ENCODE measurements at places on chromosomes 5 and 9.
A peak's percentile ranks its signal among the peaks of the same experiment; 100 is the strongest.

DNA sequence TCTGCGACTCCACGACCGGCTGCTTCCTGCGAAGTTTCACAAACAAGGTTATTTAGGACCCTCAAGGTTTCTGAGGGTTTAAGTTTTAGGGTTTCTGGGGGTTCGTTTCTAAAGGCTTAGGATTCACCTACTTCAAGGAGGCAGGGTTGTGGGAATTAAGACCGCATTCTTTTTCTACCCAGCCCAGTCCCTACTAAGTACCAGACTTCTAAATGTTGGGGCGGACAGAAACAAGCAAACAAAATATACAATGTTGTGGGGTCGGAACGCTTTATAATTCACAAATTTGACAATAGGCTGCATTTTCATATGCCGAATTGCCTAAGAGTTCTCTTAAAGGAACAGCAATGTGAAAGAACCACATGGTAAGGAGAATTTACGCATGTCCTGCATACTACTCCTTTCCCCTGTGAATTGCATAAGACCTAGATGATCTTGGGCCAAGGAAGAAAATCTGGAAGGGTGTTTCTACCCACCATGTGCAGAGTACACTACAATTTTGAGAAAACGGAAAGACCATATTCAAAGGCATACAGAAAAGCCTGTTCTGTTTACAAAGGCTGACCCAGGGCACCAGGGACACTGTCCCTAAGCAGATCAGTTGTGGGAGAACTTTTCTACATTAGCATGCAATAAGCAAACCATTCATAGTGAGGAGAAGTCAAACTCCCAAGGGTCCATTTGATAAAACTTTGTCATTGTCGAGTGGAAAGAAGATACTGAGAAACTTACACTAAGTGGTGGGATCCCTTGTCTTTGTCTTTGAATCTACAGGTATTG lies 457.3 kb downstream of the RAB3C start:
- DNase-seq: no peak

GRCh38 chr5:168174376-168174775 lies 117.1 kb upstream of the WWC1 start:
- no peak for DNase-seq

DNA sequence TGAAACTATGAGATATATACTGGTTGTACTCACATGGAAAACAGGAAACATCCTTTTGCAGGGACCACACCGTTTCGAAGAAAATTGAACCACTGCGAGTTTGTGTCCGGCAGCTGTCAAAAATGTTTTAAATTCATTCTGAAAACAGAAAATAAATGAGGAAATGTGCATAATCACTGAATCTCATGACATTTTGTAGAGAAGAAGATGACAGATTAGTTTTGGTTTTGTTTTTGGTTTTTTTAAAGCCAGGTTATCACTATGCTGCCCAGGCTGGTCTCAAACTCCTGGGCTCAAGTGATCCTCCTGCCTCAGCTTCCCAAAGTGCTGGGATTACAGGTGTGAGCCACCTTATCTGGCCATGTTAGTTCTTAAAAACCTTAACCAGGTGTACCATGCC lies 3.5 kb downstream of the TXNDC8 start:
- no peak for DNase-seq

- DNase-seq: no peak
These were observed 530 bp downstream of the UCK1 start for GRCh38 chr9:131530546-131530919.

DNA sequence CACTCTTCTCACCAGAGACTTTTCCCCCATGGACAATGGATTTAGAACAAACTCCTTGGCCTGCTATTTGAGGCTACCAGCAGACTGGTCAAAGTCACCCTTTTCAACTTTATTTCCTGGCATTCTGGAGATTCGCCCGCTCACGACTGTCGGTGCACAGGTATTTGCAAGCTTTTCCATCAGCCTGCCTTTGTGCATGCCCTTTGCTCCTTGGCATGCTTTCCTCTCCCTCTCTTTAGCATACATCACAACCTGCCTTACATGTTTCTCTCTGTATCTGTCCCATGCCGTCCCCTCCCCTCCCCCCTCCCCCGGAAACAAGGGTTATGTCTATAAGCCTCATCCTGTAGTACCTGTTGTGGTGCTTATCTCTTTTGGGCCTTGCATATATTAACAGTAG lies 257.1 kb downstream of the AOPEP start:
- no peak for DNase-seq

- DNase-seq: no peak
These were observed 72.5 kb downstream of the CEP120 start for GRCh38 chr5:123350742-123351141.

DNA sequence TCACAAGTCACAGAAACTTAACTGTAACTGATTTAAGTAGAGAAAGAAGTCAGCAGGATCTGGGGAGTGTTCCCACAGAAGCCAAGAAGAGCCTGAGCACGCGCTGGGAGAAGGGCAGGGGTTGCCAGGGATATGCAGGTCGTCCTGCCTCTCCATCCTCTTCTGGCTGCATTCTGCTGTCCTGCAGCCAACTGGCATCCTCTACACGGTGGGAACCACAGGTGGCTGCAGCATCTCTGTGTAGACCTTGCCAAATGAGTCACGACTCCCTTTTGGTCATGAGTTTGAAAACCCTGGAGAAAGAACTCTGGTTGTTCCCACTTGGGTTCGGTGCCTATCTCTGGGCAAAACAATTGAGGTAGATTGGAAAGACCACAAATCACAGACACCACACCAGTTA lies 38.4 kb upstream of the PCA3 start:
- DNase-seq: no peak

- no peak for DNase-seq
These were observed 533.3 kb downstream of the ACTL7B start for GRCh38 chr9:108322326-108323098.

DNA sequence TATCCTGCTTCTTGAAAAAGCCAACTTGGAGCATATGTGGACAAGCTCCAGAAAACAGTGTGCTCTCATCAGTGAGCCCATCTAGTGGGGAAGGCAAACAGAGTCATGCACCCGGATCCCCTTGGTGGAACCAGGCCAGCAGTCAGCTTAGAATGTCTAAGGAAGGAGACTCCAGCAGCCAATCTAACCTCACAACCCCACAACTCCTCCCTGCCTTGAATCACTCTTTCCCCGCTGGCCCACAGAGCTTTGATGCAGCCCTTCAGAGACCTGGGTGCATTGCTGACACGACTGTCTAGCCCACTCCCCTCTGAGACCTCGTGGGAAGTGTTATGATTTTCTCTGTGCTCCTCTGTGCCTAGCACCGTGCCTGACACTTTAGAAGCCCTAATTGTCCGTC lies 623.7 kb downstream of the BNC2 start:
- DNase-seq: no peak

DNA sequence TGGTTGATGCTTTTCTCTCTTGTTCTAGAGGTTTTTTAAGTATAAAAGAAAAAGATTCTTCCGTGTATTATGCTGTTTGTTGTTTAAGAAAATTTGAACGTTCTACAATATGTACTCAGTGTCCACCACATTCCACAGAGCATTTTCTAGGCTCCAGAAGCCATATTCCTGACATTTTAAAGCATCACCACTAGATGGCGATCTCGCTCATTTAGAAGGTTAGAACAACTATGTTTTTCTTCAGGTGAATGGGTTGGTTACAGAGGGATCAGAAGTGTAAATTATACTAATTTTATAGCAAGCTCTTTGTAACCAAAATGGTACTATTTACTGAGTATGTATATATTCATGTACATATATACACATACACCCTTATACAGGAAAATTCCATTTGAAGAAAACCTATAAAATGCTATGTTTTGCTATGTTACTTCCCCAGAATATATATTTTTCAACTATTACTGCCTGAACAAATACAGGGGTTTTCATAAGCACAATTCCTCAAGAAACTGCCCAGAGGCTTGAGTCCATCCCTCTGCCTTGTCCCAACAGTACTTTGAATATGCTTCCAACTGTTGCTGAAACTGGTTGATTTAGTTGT lies 284.3 kb downstream of the CCDC171 start:
- DNase-seq: peak; percentile 40

- DNase-seq: no peak
These were observed 81.1 kb downstream of the CDO1 start for GRCh38 chr5:115735108-115735998.

- no peak for DNase-seq
These were observed 246.9 kb upstream of the ADAMTS16 start for GRCh38 chr5:4893063-4893744.

GRCh38 chr5:73199671-73200070 lies 26.7 kb downstream of the TMEM174 start:
- DNase-seq: no peak

DNA sequence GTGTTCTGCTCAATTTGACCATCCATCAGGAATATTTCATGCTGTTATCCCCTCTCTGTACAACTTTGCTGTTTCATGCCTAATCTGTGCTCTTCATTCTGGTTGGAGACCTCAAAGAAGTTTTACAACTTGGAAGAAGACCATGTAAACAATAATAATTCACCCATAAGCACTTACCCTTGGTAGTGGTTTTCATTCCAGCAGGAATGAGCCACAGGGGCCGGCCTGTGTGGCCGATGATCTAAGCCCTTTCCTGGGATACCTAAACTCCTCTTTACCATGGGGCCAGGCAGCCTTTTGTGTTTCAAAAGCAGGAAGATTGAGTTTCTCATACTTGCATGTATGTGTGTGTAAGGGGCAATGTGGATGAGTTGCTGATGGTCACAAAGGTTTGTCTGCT lies 165.0 kb downstream of the FGF1 start:
- no peak for DNase-seq

DNA sequence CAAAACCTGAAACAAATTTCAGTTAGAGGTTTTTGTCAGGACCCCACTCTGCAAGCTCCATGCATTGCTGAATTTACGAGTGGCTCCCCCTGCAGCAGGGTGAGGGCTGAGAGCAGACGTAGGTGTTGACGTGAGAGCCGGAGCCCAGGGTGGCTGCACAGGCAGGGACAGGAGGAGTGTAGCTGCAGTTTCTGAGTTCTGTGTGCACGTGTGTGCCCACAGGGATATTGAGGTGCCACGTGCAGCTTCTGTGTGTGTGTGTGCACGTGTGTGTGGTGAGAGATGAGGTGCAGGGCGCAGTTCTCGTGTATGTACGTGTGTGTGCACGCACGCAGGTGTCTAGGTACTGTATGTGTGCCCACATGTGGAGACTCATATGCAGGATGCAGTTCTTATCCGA lies 14.6 kb downstream of the PLEKHG4B start:
- DNase-seq: no peak

DNA sequence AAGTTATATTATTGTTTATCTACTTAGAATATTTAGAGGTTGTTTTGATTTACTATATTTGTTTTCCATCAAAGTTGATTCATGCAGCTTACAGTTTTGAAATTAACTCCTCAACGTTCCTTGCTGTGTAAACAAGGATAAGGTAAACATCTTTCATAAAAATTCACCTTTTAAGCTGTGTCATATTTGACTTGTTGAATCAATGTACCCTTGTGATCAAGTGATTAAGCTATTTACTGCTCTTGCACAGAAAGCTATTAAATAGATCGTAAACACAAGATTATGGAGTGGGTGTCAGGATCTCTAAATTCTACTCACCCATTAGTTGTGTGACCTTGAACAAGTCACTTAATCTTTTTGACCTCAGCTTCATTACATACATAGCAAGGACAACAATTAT lies 2054.0 kb upstream of the NUDT12 start:
- DNase-seq: no peak

DNA sequence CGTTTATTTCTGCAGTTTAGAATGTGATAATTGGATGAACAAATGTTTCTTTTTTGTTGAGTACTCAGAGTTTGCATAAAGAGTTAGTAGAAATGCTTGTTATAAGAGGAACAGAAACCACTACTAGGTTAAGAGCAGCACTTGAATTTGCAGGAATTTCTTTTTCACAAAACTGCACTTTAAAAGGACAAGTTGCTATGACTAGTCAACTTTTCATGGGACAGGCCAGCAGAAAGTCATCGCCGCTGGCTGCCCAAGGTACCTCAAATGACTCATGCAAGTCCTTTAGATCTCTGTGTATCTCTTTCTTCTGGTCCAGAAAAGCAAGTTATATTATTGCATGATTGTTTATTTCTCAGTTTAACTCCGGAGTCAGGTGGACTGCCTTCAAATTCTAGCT lies 97.3 kb upstream of the HMHB1 start:
- DNase-seq: no peak

GRCh38 chr5:67511911-67512310 lies 315.3 kb upstream of the CD180 start:
- no peak for DNase-seq

DNA sequence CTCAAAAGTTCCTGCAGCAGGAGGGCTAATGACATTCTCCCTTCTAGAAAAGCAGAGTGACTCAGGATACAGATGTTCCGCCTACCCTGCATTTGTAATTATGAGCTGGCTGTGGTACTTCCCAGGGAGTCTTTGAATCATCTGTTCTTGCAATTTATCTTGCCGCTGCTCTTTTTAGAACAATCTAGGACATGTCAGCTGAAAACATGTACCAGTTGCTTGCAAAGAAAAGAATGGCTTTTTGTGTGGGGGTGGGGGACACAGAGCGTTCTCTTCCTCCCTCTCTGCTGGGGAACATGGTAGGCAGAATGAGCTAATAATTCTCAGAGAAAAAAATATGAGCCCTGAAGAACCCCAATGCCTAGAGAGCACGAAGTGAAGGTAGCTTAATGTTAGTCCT lies 51.7 kb upstream of the TUT7 start:
- DNase-seq: no peak

DNA sequence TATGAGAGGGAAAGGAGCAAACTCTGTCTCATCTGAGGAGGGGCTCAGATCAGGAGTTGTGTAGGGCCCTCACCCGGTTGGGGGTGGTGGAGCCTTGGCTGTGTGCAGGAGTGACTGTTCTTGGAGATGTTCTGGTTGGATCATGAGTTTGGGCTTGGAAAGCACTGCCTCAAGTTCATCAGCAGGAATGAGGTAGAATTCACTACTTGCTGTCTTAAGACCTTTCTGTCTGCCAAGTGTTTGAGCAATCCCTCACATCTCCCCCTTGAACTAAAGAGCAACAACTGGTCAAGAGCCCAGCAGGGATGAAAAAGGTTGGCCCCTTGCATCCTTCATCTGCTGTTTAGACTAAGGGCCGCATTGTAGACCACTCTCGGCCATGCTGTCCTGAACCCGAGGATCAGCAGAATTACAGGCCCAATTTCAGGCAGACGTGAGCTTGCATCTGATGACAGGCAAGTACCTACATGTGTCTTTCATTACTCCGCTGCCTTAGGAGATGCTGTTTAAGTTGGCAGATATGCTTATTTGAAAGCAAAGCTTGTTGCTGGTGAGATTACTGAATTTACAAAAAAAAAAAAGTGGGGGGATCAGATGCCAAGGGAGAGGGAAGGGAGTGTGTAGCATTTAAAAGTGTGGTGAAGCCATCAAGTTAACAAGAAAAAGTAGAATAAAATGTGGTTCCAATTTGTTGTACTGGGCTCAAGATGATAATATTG lies 36.4 kb downstream of the PIK3R1 start:
- DNase-seq: no peak

- DNase-seq: no peak
These were observed 86.7 kb downstream of the LIFR start for GRCh38 chr5:38469707-38470267.

DNA sequence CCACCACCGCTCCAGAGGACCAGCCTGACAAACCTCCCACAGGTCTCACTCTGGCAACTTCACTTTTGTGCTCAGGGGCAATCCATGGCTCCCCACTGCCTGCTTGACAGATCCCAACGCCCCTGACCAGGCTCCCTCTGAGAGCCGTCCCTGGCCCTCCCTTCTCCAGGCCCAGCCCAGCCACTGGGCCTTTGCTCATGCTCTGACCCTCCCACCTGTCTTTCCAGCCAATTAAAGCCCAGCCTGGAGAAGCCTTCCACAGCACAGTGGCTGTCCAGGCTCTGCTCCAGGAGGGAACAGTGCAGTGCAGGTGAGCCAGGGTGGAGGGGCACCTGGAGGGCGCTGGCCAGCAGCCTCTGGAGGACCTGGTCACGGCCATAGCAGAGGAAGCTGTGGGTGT lies 3.3 kb downstream of the ENTPD2 start:
- no peak for DNase-seq
